ENCODE measurements at places on chromosomes 1 and 21.

DNA sequence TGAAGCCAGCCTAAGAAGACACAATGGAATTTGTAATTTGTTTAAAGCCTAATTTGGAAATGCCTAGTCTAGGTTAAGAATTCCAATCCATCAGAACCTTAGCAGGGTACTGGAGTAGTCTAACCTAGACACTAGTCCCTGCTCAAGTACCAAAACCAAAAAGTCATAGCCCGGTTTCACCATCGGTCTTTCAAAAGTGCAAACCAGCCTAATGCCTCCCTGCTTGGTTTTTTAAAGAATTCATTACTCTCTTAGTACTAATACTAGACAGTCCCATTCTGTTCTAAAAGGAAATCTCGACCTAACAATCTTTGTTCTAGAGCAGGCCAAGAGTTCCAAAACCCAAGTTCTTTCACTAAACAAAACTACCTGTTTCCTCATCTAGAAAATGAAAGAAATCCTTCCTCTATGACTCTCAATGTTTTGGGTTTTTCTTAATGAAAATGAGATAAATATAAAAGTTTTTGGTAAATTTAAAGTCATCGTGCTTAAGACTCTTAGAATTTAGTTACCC, 2.6 kb downstream of the PUM1 start:
- no peak for DNase-seq

GRCh38 chr1:116529199-116529631, 41.6 kb downstream of the CD58 start:
- no peak for DNase-seq

DNA sequence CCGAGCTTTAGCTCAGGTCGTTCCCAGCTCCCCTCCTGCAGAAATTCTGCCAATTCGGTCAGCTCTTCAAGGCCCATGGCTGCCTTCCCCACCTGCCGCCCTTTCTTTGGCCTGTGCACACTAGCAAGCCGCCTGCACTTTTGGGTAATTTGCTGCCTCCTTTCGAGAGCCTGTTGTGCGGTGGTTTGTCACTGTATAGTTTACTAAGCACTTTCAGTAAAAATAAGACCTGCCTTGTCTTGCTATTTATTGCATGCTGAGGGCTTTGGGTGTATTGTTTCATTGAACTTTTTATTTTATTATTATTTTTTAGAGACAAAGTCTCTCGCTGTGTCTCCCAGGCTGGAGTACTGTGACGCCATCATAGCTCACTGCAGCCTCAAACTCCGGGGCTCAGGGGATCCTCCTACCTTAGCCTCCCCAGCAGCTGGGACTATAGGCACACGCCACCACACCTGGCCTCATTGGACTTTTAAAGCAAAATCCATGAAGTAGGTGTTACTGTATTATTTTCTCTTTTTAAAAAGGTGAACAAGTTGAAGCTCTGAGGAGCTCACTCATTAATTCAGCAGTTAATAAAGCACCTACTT, 1.1 kb upstream of the FABP3 start:
- DNase-seq: no peak

GRCh38 chr21:43306391-43306790, 120.5 kb downstream of the SIK1 start:
- DNase-seq: no peak

- no peak for DNase-seq
These were observed 205.4 kb downstream of the NFIA start for GRCh38 chr1:61287734-61288133.
